Fibroblast of lung (primary cell): ENCODE measurements at places on chromosomes 2 and 18. TPM values are rescaled to one million over a fixed set of nuclear protein-coding genes. Genes with fewer than 3 reads are reported as not detected.

MLPH gene
- total RNA-seq: 8.2 and 10.7 TPM in 2 replicates

ALLC gene
- not detected in 2 replicates for total RNA-seq

NOSTRIN gene
- 0.50 TPM in 1 of 2 replicates, not detected in the other for total RNA-seq

NCOA1 gene
- total RNA-seq: 14.6 and 15.5 TPM in 2 replicates

GPR35 gene
- 1.0 and 1.2 TPM in 2 replicates for total RNA-seq

RAD51AP2 gene
- total RNA-seq: under 0.01 and 0.17 TPM in 2 replicates

CFAP221 gene
- total RNA-seq: 0.26 TPM in 1 of 2 replicates, not detected in the other

POTEE gene
- not detected in 2 replicates for total RNA-seq

KYNU gene
- 1.5 and 4.6 TPM in 2 replicates for total RNA-seq

C2orf78 gene
- not detected in 2 replicates for total RNA-seq

MPP4 gene
- 0.26 and 0.50 TPM in 2 replicates for total RNA-seq

ZFP36L2 gene
- 11.6 and 16.7 TPM in 2 replicates for total RNA-seq

CCDC85A gene
- not detected in 2 replicates for total RNA-seq

CD207 gene
- not detected in 2 replicates for total RNA-seq

IL36G gene
- total RNA-seq: not detected in 2 replicates

CAB39 gene
- 54.2 and 72.3 TPM in 2 replicates for total RNA-seq

SLC4A5 gene
- under 0.01 and 0.17 TPM in 2 replicates for total RNA-seq

VRK2 gene
- total RNA-seq: 15.2 and 24.3 TPM in 2 replicates

CDK5R2 gene
- under 0.01 and 0.17 TPM in 2 replicates for total RNA-seq
